ENCODE measurements at places on chromosomes 2 and 18.
A peak's percentile ranks its signal among the peaks of the same experiment; 100 is the strongest.

- no peak for DNase-seq
Measured at GRCh38 chr2:50687327-50687726, 344.6 kb downstream of the NRXN1 start.

DNA sequence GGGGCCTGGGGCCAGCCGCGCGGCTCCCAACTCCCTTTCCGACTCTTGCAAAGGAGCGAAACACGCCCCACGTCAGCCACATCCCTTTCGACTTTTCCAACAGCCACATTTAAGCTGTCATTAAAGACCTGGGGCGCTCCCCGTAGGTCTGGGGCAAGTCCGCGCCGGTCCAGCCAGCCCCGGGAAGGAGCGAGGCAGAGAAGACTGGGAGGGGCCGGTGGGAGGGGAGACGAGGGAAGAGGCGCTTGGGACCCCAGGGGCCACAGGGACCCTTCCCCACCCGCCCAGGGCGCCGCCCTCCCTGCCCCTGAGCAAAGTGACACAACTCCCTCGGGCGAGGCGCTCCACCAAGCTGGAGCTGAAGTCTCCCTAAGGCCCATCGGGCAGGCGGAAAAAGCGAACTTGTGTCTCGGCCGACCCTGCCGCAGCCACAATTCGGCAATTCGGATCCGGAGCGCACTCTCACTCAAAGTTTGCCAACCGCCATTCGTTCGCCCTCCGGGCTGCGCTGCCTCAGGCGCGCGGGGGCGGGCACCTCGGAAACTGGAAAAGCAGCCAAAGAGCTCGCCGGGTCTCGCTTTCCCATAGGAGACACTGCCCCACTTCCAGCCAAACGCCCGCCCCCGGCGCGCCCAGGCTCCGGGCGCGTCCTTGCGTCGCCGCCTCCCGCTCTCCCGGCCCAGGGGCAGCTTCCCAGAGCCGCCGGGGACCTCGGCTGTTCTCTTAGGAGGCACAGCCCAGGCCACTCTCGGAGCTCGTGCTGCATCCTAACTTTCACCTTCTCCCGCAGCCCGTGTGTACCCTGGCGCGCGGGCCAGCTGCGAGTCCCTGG lies 1.1 kb upstream of the KCTD1 start:
- DNase-seq: peak; percentile 53

- no peak for DNase-seq
Measured at GRCh38 chr18:2706903-2707302, 51.4 kb downstream of the SMCHD1 start.

DNA sequence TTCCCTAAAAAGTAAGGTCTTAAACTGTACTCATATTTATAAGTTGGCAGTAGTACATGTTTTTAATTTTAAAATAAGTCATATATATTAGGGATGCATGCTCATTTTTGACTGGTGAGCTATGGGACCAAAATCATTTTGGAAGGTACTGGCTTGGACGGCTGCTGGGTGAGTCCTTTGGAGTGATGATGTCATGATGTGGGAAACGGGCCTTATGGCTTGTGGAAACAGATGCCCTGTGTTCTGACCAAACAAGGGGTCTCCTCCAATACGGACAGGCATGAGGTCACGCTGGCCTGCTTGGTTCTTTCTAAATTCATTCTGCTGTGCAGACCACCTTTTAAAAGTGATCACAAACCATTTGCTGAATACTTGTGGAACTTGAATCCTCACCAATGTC lies 109.2 kb upstream of the MGAT5 start:
- DNase-seq: no peak
